ENCODE measurements at places on chromosomes 5 and 9.

DNA sequence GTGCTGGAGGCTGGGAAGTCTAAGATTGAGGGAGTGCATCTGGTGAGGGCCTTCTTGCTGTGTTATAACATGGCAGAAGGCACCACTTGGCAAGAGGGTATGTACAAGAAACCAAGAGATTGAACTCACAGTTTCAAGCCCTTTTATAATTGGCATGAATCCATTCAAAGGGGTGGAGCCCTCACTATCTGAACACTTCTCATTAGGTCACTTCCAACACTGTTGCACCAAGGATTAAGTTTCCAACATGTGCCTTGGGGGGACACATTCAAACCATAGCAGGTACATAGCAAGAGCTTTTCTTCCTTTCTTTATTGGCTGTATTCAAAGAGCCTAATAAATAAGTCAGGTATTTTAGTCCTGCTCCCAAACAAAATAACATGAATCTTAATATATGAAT lies 62.7 kb downstream of the PRELID2 start:
- DNase-seq = no peak

GRCh38 chr5:89668821-89669220 lies 740.7 kb downstream of the CETN3 start:
- DNase-seq = no peak

DNA sequence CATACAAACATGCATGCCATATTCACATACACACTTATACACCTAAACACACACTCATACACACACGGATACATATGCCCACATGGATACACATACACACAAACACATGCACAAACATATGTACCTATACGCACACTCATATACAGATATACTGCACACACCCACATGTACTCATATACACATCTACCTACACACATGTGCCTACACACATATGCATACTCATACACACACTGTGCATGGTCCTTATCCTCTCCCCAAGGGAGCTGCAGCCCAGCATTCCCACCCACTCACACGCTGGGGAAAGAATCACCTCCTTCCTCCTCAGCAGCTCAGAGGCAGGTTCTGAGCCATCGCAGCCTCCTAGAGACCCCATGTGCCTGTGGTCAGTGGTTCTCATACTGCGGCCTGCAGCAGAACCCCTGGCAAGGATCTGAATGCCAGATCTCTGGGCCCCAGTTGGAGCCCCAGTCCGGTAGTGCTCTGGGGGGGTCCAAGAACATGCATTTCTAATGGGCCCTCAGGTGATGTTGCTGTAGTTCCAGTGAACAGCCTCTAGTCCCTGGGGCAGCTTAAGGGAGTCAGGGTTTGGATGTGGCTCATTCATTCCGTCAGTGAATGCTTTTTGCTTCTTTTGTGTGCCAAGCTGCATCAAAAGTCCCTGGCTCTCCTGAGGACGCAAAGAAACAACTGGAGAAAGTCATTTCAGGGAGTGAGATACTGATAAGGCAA lies 39.0 kb downstream of the SEMA4D start:
- DNase-seq = no peak

- DNase-seq = no peak
These were observed 56.0 kb upstream of the GALNT10 start for GRCh38 chr5:154134499-154134898.

DNA sequence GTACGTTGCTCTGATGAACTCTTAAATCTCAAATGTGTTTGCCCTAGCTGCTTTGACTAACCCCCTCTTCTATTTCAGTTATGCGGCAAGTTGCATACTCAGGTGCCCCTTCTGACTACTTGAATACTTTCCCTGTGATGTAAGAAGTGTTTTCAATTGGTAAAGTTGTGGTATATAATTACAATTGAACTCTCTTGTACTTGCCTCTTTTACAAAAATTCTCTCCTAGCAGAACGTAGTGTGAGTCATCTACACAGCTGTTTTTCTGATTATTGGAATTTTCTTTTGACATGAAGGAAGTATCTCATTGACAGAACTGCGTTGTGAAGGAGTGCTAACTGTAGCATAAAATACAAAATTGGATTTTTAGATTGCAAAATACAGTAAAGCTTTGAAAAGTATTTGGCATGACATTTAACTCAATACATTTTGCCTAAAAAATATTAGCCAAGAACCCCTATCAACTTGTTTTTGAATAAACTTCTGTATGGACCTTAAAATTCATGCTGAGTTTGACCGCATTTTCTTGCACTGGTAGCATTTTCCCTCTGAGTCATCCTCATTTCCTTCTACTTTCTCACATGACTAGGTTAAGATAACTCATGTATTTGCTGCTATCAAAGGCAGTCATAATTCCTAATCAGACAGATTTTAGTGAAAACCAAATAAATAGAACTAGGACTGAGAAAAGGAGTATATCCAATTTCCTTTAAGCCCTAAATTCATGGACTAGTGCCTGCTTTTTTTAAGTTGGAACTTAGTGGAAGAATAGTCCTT lies 6.3 kb downstream of the CRHBP start:
- DNase-seq = peak; percentile 52

DNA sequence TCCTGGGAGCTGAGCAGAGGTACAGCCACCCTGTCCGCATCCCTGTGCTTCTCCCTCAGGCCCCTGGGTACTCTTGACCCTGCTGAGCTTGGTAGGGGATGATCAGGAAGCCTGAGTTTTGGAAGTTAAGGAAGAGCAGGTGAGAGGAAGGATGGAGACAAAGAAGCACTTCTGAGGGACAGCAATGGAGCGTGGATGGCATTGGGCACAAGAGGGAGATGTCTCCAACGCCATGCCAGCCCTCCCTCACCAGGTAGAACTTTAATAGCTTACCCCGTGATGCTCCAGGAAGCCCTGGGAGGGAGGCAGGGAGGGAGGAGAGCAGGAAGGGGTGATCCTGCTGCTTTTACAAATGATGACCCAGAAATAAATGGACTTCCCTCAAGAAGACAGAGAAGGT lies 29.9 kb upstream of the SMU1 start:
- no peak for DNase-seq

GRCh38 chr5:173771121-173771724 lies 116.9 kb upstream of the CPEB4 start:
- DNase-seq = no peak

- DNase-seq = no peak
These were observed 124.4 kb upstream of the MSX2 start for GRCh38 chr5:174599992-174600391.

DNA sequence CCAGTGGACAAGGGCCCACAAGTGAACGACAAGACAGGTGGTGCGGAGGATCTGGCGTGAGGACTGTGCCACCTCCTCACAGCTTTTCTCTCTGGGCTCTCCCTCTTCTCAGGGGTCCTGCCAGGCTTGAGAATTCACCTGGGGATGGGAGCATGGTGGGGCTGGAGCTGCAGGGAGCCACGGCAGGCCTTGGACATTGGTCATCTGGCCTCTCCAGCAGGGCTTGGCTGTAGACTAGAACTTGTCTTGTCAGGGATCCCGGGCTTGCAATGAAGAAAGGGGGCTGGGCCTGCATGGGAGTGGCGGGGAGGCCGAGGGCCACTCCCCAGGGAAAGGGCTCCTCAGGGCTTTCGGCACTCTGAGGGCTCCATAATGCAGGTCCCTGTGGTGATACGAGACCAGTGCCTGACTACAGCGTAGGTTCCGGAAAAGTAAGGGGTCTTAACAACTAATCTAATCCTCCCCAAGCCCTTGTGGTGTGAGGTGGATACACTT lies 126.7 kb downstream of the MACROH2A1 start:
- DNase-seq = no peak

GRCh38 chr9:138049085-138049778 lies 171.7 kb downstream of the CACNA1B start:
- DNase-seq = no peak

DNA sequence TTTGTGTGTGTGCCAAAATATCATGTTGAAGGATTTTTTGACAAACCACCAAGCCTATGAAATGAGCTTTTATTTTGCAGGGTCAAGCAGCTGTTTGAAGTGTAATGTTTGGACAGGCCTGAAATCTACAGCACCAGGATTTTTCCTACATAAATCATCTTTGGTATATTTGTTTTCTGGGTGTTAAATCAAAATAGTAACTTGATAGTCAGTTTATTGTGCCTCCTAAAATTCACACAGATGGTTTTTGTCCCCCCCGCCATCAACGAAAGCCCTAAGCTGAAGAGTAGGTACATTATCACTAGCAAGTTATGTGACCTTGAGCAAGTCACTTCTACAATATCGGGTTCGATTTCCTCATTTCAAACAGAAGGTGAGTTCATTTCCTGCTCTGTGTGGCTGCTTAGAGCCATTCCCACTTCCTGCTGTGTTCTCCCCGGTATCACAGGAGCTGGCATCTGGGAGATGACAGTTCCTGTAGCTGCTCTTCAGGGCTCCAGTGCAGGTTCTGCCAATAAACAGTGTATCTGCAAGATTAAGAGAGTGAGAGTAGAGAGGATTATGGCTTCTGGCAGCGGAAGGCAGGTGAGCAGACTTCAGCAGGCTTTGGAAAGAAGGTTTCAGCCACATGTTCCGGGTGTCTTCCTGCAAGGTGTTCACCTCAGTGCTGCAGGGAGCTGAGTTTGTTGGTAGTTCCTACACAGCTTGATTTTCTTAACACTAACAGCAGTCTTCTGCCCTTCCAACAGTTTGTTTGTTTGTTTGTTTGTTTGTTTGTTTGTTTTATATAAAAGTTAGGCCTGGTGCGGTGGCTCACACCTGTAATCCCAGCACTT lies 48.4 kb upstream of the GNE start:
- peak; percentile 21 for DNase-seq

DNA sequence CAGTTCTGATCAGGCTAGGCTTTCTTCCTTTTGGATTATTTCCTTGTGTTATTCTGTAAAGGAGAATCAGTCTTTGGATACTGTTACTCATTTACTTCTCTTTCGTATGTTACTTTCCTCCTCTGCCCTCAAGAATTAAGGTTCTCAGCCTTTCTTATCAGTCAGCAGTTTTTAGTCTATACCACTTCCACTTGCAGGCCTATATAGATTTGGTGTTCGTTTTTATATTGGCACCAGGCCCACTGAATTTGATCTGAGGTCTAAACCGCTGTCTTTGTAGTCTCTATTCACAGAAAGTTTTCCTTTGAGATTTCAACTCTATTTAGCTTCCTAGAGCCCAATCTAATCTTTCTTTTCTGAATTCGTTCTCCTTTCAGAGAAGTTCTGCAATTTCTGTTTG lies 62.8 kb downstream of the ERBIN start:
- no peak for DNase-seq

- DNase-seq = no peak
These were observed 1.4 kb upstream of the PSD2 start for GRCh38 chr5:139794067-139794846.

GRCh38 chr9:107807183-107807582 lies 317.6 kb upstream of the KLF4 start:
- peak; percentile 66 for DNase-seq

GRCh38 chr5:142924135-142924883 lies 154.1 kb downstream of the ARHGAP26 start:
- peak; percentile 27 for DNase-seq

DNA sequence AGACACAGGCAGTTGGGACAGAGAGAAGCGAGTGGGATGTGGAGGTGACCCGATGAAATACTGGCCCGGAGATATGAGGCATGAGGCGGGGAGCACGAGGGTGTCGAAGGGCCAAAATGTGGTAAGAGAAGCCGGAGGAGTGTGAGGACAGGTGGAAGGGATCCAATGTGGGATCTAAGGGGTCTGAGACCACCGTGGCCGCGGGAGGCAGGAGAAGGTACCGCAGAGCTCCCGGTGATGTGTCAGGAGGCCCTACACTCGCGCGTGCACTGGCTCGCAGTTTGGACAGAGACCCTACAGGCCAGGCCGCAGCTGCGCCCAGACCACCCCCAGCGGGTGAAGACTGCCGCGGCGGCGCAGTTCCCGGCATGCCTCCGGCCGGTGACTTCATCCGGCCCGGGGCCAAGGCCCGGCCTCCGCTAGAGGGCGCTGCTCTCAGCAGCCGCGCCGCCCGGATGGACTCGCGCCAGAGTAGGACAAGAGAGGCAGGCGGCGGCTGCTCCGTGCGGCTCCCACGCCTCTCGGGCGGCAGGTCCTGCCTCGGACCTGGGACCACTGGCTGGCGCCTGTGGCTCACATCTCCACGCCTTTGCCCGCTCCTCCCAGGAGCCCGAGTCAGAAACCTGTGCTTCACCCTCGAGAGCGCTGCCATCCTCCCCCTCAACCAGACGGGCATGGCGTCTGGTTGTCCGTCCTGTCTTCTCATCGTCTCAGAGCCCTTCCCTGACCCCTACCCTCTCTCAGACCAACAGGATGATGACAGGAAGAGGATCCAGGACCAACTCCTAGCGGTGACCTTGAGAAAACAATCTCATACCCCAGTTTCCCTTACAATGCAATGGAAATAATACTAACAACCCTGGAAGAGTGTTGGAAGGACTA lies 35.4 kb upstream of the STING1 start:
- peak; percentile 84 for DNase-seq

GRCh38 chr5:74596927-74597326 lies 43.6 kb downstream of the ENC1 start:
- no peak for DNase-seq

DNA sequence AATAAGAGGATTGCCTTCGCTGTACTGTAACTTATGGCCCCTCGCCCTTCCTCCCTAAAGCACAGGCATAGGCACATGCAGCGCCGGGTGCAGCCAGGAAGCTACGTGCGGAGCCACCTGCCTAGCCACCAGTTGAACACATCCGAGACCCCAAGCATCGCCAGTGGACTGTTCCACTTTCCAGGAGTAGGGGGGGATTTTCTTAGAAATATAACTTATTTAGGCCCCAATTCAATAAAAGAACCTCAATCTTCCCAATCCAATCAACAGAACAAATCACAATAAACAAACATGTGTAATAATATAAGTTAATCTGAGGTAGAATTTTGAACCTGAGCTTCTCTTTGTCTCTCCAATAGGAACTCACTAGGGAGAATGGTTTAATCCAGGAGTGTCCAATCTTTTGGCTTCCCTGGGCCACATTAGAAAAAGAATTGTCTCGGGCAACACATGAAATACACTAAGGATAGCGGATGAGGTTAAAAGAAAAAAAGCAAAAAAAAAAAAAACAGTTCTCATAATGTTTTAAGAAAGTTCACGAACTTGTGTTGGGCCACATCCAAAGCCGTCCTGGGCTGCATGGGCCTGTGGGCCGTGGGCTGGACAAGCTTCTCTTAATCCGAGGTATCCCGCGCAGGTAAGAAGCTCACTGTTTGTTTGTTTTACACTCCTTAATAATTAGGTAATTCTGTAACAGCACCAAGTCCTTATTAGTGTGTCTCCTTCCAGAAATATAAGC lies 22.0 kb upstream of the NIPBL start:
- DNase-seq = no peak

DNA sequence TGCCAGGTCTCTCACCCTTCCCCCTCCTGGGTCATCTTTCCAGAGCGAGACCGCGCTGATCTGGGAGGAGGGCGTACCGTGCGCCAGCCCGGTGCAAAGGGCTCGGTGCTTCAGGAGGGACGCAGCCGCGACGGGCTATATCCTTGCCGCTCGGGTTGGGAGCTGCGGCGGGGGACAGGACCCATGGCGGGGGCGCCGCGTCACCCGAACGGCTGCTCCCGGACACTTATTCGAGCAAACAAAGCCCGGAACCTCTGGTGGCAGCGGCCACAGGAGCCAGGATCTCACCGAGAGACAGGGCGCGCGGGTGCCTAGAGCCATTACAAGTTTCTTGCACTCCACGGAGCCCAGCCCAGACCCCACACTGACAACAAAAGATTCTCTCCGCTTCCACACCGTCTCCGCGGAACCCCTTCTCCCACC lies 1.3 kb downstream of the SEMA6A start:
- peak; percentile 2 for DNase-seq

GRCh38 chr5:150069672-150070627 lies 16.4 kb downstream of the CSF1R start:
- DNase-seq = no peak
